ENCODE measurements at places on chromosomes 12 and 14.

DNA sequence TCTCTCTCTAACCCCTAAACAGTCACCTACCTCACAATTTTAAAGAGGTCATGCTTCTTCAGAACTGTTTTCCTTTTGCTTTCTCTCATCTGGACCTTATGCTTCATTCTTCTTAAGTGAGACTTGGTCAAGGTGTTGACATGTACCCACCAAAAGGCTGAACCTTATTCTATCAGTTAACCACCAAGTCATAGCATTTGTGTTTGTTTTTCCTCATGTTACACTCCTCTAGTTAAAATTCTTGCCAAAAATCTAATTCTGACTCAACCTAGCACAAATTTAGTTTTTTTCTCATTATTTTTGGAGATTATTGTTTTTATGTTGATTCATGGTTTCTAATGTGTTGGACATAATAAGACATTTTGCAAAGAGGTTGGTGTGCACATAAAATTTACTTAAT is 578.6 kb downstream of the SLC16A7 start:
- peak; percentile 61 for DNase-seq

GRCh38 chr12:56236091-56236490 is 6.2 kb downstream of the SLC39A5 start:
- no peak for DNase-seq

- DNase-seq: no peak
Measured at GRCh38 chr14:87492561-87492960, 500.4 kb downstream of the GALC start.

DNA sequence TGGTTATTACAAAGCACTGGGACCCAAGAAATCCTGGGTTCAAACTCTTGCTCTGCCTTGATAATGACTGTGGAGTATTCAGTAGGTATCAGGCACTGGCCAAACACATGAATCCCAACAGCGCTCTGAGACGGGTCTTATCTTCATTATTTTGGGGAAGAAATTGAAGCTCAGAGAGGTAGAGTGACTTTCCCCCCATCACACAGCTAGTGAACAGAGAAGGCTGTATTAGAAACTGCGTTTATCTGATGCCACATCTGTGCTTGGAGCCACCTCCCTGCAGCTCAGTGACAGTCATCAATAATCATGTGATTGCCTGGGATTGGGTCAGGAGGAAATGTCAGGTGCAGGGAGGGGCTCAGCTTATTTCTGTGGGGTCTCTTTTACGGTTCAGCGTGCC is 225.4 kb upstream of the LHX5 start:
- DNase-seq: no peak

GRCh38 chr14:35965400-35965799 is 139.3 kb downstream of the BRMS1L start:
- no peak for DNase-seq
